ENCODE measurements at places on chromosomes 2 and 18.

GRCh38 chr2:123791684-123792083, 233.4 kb upstream of the CNTNAP5 start:
- DNase-seq, result no peak

GRCh38 chr2:188663301-188663700, 310.9 kb upstream of the COL3A1 start:
- DNase-seq, result no peak

DNA sequence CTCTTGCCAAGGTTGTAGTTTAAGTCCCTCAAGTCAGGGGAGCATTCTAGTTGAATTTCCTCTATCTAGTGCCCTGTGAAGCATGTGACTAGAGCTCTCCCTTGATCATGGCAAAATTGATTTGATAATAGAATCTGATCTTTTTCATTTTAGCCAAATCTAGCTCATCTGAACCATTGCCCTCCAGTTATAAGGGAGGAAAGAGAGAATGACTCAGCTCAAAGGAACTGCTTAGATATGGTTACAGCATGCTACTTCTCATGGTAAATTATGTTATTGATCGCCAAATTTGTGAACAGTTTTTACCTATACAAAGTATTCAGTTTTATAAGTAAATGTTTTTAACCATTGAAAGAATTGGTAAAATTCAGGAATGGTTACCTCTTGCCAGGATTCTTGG, 100.8 kb downstream of the GPR39 start:
- DNase-seq, result no peak

DNA sequence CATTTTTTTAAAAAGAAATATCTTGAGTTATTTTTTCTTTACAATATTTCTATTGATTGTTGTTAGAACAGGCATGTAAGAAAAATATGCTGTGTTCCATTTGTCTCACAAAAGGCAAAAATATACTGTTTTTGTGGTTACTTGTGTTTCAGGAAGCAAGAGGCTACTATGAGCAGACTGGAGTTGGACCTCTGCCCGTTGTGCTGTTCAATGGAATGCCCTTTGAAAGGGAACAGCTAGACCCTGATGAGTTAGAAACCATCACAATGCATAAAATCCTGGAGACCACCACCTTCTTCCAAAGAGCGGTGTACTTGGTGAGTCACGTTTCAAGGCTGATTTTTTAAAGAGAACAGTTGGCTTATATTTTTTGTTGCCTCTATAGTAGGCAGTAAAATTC, 54.7 kb downstream of the UGGT1 start:
- no peak for DNase-seq

- peak; percentile 56 for DNase-seq
Measured at GRCh38 chr2:169038338-169038757, 7.2 kb upstream of the ABCB11 start.

- no peak for DNase-seq
Measured at GRCh38 chr18:63062246-63062645, 257.3 kb downstream of the BCL2 start.

DNA sequence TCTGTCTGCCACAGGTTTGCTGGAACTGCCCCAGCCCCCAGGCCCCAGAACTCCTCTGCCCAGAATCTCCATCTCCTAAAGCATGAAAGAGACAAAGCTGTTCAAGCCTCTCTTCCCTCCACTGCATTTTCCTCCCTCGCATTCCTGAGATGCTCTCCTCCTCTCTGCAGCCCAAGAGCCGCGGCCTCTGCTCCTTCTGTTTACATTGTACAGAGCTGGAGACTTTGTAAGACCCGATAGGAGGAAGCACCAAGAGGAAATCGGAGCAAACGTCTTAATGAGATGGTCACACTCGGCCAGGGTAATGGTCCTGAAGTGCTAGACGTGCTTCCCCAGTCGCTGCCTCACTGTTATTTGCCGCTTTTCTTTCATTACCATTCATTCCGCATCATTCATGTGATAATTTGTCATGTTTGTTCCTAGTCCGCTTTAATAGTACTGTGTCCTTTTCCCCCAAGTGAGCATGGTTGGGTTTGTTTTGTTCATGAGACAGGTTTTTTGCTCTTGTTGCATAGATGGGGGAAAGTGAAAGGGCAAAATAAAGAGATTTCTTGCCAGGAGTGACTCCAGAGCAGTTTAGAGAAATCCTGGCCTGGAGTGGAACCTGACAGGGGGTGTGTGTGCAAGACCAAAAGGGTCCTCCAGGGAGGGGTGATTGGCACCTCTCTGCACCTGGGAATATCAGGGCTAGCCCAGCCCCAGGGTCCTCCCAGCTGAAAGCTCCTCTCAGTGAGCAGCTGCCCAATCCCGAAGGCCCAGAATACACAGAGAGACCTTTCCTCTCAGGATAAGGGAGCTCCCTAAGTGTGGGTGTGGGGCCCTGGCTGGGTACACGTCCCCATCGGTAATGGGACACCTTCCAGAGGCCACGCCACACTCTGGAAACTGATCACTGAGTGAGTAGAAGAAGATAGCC, 44.9 kb upstream of the ID2 start:
- DNase-seq, result no peak

GRCh38 chr2:70828914-70829824, 6.4 kb downstream of the CD207 start:
- DNase-seq, result no peak

DNA sequence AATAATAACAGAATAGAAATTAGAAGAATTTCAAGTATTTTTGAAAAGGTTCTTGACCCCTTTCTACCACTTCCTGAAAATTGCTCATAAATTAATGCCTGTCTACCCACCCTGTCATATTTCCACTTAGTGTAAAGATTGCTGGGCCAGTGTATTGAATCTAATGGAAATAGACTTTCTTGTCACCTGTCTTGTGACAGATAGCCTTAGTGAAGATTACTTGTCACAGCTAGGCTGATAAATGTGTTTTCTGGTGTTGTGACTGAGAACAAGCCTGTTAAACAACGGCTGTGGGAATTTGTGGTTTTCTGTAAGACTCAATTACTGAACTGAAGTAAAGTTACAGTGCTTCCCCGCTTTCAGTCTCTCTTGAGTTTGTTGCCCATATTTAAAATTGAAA, 37.0 kb downstream of the PIK3C3 start:
- peak; percentile 27 for DNase-seq

- no peak for DNase-seq
Measured at GRCh38 chr2:8479298-8479697, 202.6 kb upstream of the ID2 start.

- no peak for DNase-seq
Measured at GRCh38 chr18:60053747-60054304, 154.0 kb downstream of the PMAIP1 start.

DNA sequence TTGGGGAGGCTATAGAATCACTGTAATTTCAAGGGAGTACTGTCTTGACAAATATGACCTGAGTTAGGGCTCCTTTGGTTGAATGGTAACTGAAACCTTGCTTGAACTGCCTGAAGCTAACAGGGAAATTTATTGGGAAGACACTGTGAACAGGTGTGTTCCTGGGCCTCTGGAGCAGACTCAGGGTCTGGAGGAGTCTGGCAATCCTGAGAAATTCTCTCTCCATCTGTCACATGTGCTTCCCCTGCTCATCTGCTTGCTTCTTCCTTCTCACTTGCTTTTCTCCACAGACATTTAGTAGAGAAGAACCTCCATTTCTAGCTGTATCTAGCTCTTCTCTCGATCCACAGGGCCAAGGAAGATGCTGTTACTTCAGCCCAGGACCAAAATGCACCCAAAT, 476.5 kb downstream of the LRP1B start:
- no peak for DNase-seq

DNA sequence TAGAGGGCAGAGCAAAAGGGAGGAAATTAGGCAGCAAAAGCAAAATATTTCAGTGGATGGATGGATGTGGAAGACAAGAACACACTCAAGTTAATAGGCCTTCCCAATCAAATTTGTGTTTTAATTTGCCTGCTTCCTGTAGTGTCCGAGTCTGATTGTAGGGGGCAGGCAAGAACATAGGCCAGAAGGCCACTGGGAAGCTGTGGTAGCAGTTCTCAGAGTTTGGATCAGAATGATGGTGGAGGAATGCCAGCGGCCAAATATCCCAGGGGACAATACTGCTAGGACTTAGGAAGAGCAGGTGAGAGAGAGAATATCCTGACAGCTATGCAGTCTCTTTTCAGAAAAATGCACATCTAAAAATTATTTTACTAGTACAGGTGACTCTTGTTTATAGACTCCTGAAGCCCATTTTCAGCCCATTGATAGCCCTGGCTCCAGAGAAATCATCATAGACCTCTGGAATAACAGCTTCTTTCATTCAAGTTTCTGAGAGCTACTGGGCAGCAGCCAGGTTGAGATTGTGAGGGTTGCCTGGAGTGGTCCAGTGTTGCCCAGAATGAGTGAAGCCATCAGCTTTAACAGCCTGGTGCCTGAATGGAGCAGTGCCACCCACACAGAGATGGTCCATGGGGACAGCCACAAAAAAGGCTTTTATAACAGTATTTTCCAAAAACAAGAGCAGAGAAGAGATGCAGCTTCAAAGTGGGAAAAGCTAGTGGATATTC, 19.1 kb upstream of the SERPINE2 start:
- DNase-seq, result no peak

DNA sequence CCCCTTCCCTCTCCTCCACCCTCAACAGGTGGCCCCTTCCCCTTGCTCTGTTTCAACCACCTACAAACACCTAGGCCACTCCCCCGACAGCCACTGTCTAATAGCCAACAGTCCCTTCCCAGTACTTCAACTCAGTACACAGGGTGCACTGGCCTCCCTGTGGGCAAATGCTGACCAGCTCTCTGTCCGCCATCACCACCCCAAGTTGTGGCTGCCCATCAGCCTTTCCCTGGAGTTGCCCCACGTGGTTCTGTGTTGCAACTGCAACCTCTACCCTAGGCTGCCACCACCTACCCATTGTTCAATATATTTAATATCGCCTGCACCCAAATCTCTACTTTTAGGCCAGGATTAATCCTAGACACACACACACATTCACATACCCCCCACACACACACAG, 173.5 kb downstream of the MREG start:
- no peak for DNase-seq

DNA sequence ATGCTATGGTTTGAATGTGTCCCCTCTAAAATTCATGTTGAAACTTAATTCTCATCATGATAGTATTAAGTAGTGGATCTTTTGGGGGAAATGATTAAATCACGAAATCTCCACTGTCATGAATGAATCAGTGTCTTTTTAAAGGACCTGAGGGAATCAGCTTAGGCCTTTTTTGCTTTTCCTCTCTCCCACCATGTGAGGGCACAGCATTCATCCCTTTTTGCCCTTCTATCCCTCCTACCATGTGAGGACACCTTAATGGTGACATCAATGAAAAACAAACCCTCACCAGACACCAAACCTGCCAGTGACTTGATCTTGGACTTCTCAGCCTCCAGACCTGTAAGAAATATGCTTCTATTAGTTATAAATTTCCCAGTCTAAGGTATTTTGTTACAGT, 247.1 kb upstream of the UBE2E3 start:
- DNase-seq, result no peak

DNA sequence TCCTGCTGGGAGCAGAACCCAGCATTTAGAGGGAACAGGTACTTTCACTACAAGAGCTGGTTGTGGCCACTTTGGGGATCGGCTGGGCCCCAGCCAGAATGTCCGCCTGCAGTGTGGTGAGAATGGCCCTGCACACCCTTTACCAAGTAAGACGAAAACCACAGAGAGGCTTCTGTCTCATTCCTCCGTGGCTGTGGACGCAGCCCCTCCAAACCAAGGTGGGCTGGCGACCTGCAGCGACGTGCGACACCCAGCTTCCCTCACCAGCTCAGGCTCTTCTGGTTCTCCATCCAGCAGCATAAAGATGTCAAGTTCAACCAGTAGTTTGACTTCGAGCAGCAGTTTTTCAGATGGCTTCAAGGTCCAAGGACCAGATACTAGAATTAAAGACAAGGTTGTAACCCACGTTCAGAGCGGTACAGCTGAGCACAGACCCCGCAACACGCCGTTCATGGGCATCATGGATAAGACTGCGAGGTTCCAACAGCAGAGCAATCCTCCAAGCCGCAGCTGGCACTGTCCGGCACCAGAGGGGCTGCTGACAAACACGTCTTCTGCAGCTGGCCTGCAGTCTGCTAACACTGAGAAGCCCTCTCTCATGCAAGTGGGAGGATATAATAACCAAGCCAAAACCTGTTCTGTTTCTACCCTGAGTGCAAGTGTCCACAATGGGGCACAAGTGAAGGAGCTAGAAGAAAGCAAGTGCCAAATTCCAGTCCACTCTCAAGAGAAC, 56.2 kb downstream of the WDSUB1 start:
- no peak for DNase-seq
